ENCODE measurements at places on chromosomes 1 and 21. TPM values are rescaled to one million over a fixed set of nuclear protein-coding genes. Genes with fewer than 3 reads are reported as not detected.

Gene PADI2
- total RNA-seq, result 1.4 TPM

DNA sequence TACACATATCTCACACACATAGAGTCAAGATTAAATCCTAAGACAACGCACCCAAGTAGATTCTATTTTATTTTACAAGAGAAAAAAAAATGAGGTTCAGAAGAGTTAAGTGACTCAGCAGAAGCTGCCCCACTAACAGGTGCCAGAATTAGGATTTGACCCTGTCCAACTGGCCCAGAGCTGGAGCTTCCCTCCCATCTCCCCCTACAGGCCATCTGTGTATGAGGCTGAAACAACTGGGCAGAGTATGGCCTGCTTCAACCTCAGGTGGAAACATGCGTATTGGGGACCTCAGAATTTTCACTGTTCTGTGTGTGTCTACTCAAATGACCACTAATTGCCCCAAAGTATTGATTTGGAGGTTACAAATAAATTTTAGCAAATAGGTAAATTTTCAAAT is 29.9 kb downstream of the PSMG1 start:
- no peak overlapping the region for H3K27ac ChIP-seq
- H3K36me3 ChIP-seq, result no peaks in the 10 kb centered on the region
- DNase-seq, result peak; percentile 43
- H3K4me3 ChIP-seq, result no peak overlapping the region
- H3K4me1 ChIP-seq, result no peaks in the 10 kb centered on the region

DNA sequence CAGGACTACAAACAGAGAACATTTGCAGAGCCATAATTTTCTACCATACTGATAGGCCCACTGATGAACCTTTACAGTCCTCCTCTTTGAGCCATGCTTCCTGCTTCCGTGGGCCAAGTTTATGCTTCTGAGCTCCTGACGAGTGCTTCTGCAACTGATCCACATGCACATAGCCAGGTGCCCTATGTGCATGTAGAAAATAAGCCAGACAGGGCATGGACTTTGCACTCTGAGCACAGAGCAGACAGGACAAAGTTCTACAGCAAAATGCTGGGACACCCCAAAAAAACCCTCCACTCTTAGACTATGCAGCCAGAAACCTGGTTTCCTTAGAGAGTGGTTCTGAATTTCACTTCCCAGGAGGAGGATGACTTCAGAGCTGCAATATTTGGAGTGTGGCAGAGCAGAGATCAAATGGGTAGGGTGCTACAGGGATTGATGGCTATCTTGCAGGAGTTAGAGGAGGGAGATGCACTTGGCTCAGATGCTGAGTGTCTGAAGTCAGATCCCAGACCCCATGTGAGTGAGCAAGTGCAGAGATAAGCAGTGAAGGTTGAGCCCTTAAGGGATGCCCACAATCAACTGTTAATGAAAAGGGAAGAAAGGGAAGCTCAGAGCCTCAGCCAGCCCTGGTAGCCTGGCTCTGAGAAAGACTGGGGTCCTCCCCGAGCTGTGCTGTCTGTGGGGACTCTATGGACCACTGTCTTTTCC is 230.9 kb downstream of the DUSP10 start:
- DNase-seq, result no peak
- no peaks in the 10 kb centered on the region for H3K27me3 ChIP-seq
- no peaks in the 10 kb centered on the region for H3K36me3 ChIP-seq
- peaks cover 12% of the 10 kb centered on the region for H3K4me1 ChIP-seq
- H3K27ac ChIP-seq, result no peak overlapping the region

GRCh38 chr1:21534674-21535378 is 25.6 kb downstream of the ALPL start:
- H3K4me1 ChIP-seq, result peaks cover 20% of the 10 kb centered on the region
- no peaks in the 10 kb centered on the region for H3K36me3 ChIP-seq
- H3K27me3 ChIP-seq, result no peaks in the 10 kb centered on the region
- no peak overlapping the region for H3K27ac ChIP-seq
- DNase-seq, result peak; percentile 77

GRCh38 chr1:218494449-218494852 is 149.3 kb downstream of the TGFB2 start:
- H3K36me3 ChIP-seq, result no peaks in the 10 kb centered on the region
- peak; percentile 88 for DNase-seq
- peak overlapping the region; percentile 25 for H3K4me3 ChIP-seq
- H3K4me1 ChIP-seq, result peaks cover 33% of the 10 kb centered on the region
- peak overlapping the region; percentile 96 for H3K27ac ChIP-seq

- H3K4me3 ChIP-seq, result no peak overlapping the region
- no peak for DNase-seq
- no peaks in the 10 kb centered on the region for H3K27me3 ChIP-seq
- no peak overlapping the region for H3K27ac ChIP-seq
- H3K36me3 ChIP-seq, result no peaks in the 10 kb centered on the region
- H3K4me1 ChIP-seq, result peaks cover 5% of the 10 kb centered on the region
These were observed 15.0 kb upstream of the SARS1 start for GRCh38 chr1:109198745-109199144.

DNA sequence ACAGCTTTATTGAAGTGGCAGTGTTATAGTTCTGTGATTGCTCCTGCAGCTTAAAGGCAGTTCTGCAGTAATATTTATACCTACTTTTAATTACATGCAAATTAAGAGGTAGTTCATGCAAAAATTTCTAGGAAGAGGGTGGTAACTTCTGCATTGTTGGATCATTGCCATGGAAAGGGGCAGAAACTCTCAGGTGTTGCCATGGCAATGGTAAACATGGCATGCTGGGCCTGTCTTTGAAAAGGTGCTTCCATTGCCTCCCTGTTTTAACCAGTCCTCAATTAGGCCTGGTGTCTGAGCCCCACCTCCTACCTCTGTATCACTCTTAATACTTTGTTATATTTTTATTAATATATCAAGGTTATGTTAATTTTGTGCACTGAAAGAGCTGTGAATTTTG is 104.7 kb downstream of the DISC1 start:
- H3K4me3 ChIP-seq, result no peak overlapping the region
- DNase-seq, result no peak
- no peaks in the 10 kb centered on the region for H3K27me3 ChIP-seq
- no peaks in the 10 kb centered on the region for H3K36me3 ChIP-seq
- no peak overlapping the region for H3K27ac ChIP-seq

- H3K27me3 ChIP-seq, result no peaks in the 10 kb centered on the region
- peaks cover 11% of the 10 kb centered on the region for H3K4me1 ChIP-seq
- H3K36me3 ChIP-seq, result no peaks in the 10 kb centered on the region
- no peak overlapping the region for H3K4me3 ChIP-seq
These were observed 522.9 kb downstream of the LRRIQ3 start for GRCh38 chr1:73674945-73675561.

Gene CELA2A
- total RNA-seq, result not detected

DNA sequence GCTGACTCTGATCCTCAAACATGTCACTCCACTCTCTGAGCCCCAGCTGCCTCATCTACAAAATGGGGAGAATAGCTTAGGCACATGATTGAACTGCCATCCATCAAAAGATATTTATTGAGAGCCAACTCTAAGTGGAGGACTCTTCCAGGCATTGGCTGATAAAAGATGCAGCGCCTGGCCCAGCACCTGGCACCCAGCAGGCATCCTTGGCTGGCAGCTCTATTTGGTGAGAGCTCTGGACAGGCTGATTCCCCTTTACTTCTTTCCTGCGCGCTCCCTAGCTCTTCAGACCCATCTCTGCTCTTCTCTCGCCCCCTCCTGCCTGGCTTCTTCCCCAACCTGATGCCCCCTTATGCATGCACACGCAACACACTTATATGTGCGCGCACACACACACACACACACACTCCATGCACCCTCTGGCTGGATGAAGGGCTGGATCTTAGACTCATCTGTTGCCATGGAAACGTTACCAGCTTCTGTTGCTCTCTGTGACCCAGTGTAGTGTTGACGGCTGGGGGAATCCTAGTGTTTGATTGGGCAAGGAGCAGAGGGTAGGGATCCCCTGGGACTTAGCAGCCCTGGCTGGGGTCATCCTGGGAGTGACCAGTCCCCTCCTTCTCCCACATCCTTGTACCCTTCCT is 49.3 kb downstream of the VWA5B1 start:
- DNase-seq, result peak; percentile 82
- peaks cover 47% of the 10 kb centered on the region for H3K27me3 ChIP-seq
- no peak overlapping the region for H3K4me3 ChIP-seq
- H3K27ac ChIP-seq, result no peak overlapping the region

Gene SLC5A9
- not detected for total RNA-seq

DNA sequence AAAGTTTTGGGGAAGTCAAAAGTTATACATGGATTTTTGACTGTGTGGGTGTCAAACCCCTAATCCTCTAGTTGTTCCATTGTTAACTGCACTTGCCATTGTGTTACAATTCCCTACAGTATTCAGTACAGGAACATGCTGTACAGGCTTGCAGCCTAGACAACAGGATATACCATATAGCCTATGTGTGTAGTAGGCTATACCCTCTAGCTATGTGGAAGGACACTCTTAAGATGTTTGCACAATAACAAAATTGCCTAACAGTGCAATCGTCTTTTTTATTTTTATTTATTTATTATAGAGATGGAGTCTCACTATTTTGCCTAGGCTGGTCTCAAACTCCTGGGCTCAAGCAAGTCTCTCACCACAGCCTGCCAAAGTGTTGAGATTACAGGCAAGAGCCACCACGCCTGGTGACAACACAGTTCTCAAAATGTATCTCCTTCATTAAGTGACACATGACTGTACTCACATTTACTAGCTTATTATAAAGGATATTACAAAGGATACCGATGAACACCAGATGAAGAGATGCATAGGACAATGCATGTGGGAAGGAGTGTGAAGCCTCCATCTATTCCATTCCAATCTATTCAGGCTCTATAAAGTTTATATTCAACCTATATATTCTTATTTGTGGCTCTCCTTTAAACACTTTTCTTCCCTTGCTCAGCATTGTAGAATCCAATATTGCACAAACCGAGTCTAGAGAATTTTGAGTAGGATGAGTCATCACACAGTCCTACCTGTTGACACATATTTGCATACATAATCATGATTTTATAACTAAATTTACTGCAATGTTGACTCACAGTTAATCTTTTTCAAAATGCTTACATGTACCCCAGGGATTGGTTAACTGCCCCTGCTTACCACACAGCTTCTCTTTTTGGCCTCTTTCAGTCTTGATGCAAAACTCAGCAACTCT is 28.4 kb upstream of the CEP350 start:
- no peak for DNase-seq
- H3K4me1 ChIP-seq, result peaks cover 12% of the 10 kb centered on the region
- no peaks in the 10 kb centered on the region for H3K36me3 ChIP-seq
- no peaks in the 10 kb centered on the region for H3K27me3 ChIP-seq
- no peak overlapping the region for H3K4me3 ChIP-seq

Gene SPATA17
- 2.1 TPM for total RNA-seq

DNA sequence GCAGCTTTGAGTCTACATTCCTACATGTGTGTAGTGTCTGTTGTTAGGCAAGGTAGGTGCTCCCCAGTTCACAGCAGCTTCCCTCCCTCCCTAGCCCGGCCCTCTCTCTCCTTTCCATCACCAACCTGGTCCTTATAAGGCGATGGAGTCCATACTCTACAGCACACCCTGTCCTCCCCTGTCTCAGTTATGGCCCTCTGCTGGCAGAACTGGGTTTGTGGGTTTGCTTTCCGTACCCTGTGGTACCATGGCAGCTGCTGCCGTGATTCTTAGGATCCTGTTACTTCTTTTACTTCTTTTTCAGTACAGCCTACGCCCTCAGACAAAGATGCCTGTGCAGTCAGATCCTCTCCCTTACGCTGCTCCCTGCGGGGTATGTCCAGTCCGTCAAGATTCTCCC is 31.7 kb downstream of the AK5 start:
- no peak overlapping the region for H3K4me3 ChIP-seq
- DNase-seq, result peak; percentile 56
- H3K4me1 ChIP-seq, result no peaks in the 10 kb centered on the region
- H3K27me3 ChIP-seq, result no peaks in the 10 kb centered on the region
- H3K27ac ChIP-seq, result no peak overlapping the region

DNA sequence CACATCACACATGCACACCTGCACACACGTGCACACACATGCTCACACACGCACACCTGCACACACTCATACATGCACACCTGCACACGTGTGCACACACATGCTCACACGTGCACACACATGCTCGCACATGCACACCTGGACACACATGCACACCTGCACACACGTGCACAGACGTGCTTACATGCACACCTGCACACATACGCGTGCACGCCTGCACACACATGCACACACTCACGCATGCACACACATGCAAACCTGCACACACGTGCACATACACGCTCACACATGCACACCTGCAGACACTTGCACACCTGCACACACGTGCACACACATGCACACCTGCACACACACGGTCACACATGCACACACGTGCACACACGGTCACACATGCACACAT is 32.6 kb downstream of the CFAP74 start:
- no peaks in the 10 kb centered on the region for H3K36me3 ChIP-seq
- DNase-seq, result no peak
- no peak overlapping the region for H3K27ac ChIP-seq
- no peak overlapping the region for H3K4me3 ChIP-seq
- H3K4me1 ChIP-seq, result peaks cover 6% of the 10 kb centered on the region

DNA sequence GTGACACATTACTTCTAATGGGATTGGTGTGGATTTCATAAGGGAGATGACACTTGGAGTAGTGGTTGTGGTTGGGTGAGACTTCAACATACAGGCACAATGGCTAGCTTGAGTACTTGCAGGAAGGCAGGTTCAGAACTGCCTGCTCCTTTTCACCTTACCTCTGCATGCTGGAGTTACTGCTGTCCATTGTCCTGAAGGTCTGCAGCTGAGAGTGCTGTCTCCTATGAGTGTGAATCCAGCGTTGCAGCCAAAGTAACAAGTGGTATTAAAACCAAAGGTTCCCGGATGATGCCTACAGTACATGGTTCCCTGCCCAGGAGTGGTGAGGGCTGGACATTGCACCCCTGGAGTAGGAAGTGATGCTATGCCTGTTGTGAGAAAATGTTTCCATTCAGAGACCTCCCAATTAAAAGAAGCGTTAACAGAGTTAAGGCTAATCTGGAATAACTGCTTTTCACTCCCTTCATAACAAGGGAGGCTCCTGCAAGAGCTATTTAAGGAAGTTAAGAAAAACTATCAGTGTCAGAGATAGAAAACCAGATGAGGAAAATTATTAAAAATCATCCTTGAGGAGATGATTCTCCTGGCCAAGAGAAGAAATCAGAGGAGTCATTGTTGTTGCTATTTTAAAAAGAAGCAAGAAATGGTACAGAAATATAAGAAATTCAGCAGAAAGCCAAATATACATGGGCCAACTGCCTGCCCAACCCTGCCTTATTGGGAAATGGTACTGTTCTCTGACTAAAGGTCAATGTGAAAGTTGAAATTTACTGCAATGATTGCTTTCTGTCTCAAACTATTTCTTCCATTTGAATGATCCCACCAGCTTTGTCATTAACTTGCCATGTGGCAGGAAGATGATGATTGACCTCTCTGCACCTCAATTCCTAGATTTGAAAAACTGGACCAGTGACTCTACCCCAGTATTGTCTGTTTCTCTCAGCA is 9.8 kb upstream of the F5 start:
- H3K4me1 ChIP-seq, result no peaks in the 10 kb centered on the region
- no peaks in the 10 kb centered on the region for H3K36me3 ChIP-seq
- peak; percentile 60 for DNase-seq
